ENCODE measurements at places on chromosomes 13 and 19.

DNA sequence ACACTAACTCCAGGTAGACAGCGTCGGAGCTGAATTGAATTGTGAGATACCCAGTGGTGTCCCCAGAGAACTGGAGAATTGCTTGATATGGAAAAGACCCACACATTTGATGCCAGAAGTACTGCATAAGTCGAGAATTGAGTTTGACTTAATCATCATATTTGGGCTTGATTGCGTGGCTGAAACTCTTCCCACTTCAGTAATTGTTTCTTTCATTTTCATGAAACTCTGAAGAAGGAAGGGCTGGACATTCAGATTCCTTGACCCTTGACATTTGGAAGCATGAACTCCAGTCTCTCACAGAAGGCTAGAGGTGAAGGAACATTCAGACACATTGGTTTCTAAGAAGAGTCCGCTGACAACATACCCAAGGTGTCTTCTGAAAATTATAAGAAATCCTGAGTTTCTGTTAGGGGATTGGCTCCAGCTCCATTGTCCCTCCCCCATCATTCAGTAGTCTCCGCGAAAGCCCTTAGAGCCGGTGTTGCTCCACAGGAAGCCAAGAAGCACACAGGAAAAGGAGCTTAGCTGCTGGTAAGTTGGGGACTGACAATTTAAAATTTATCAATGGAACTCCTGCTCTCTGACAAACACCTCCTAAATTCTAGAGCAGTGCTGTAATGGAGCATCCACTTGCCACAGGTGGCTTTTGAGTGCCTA is at the start of gene FPR2:
Gene FPR2 (plus strand): TSS at position 484 of the 660 bp plus-strand sequence. CDS start 7,479 bp downstream, outside the sequence.
- no peak for DNase-seq

- no peak for DNase-seq
Measured at GRCh38 chr19:39335168-39335548, 685 bp downstream of the GMFG start.

- DNase-seq: no peak
Measured at GRCh38 chr19:12544401-12544876, 6.8 kb downstream of the ZNF564 start.

DNA sequence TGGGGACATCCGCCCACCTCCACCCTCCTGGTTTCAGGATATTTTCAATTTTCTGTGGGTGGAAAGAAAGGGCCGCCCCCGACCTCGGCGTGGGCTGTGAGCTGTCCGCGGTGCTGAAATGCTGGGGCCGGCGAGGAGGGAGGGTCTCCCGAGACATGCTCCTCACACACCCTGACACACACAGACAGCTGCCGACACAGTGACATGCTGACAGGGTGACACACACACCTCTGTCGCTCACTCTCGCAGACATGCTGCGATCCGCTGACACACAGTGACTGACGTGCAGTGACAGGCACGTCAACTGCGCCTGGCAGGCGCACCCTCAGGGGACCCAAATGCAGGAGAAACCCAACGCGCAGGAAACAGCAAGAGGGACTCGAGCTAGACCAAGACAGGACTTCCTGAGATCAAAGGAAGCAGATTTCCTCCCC is 25.1 kb upstream of the MEIS3 start:
- no peak for DNase-seq

- peak; percentile 35 for DNase-seq
Measured at GRCh38 chr19:3670796-3671679, 29.2 kb downstream of the PIP5K1C start.

- DNase-seq: no peak
Measured at GRCh38 chr19:43465468-43466120, at the start of gene LYPD3. Gene LYPD3, minus strand, starts transcription at chr19:43465608. Its CDS starts 37 bp downstream, at chr19:43465571.

- no peak for DNase-seq
Measured at GRCh38 chr19:7866399-7867091, 7.6 kb downstream of the PRR36 start.

- no peak for DNase-seq
Measured at GRCh38 chr13:107205318-107206104, 637.6 kb upstream of the ARGLU1 start.

- DNase-seq: no peak
Measured at GRCh38 chr13:106432636-106433035, 102.8 kb downstream of the EFNB2 start.

- DNase-seq: no peak
Measured at GRCh38 chr13:94182185-94182761, 297.2 kb downstream of the DCT start.
